ENCODE measurements at places on chromosomes 12 and 14.

DNA sequence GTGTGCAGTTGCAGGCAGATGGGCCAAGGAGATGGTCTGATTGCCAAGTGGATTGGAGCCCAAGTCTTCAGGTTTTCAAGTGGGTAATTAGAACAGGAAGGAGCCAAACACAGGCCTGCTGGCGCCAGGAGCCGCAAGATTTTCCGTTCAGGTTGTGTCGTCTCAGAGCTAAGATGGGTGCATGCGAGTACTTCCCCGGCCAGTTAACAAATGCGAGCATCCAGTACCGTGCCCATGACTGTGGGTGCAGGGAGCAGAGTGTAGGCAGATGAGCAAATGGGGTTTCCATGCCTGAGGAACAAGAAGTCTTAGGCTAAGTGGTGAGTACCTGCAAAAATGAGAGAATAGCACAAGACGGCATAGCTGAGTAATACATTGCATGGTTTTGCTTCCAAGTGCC is 90.5 kb downstream of the CHST11 start:
- no peak for DNase-seq

GRCh38 chr14:67192366-67192765 is 3.1 kb downstream of the GARIN2 start:
- DNase-seq: no peak

- DNase-seq: no peak
These were observed 32.4 kb downstream of the CCDC59 start for GRCh38 chr12:82325540-82326336.

DNA sequence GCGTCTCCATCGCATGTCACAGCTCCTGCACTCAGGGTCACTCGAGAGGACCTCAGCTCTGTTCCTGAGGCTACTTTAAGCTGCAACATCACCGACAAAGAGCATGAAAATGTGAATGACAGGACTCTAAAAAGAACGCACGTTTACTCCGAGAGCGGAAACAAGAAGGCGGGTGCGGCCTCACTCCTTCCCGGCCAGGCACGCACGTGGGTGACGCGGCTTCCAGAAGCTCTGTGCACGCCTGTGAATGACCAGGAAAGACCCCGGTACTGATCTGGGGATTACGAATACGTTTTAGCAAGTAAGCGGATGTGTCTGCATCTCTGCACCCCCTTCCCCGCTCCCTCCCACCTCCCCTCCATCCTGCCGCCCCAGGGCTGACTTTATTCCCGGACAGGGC is 15.2 kb upstream of the GALNT9 start:
- no peak for DNase-seq

- no peak for DNase-seq
These were observed 101.5 kb downstream of the SMOC1 start for GRCh38 chr14:69980457-69981425.

DNA sequence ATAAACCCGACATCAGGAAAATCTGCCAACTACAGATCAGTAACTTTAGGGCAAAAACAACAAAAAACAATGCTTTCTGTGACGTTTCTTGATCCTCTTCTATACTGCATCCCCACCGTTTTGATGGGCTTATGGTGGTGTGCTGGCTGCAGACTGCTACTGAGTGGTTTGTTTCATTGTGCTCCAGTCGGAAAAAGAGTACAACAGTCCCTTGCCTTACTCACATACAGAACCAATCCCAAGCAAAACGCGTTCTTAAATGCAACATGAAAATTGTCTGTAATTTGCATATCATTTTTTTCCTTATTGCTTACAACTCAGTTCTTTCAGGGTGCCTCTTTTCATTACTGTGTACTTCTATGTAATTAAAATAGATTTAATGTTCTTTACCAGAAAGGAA is 2.3 kb downstream of the ETV6 start:
- no peak for DNase-seq

DNA sequence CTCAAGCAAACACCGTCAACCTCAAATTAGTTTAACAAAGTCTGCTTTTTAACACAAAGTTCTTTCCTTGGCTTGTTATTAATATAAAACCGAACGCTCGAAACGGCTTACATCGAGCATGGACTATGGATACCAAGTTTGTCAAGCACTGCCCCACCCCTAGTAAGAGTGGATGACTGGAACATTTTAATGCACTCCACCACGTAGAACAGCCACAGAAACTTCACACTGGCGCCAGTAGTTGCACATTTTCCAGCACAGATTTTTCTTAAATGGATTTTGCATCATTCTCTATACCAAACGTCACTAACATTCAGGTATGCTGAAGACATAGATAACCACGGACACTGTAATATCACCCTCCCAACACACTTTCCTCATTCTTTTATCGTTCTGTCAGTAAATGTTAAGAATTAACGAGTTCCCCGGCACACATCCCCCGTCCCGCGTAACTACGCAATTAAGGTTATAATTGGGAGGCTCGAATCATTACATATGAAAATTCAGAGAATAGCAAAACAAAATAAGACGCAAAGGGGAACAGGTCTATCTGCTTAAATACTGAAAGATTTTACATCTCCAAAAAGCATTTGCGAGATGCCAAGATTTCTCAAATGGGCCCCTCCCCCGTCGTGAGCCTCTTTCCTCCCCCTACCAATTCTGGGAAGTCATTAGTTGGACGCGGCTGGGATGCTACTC is 990 bp downstream of the FERMT2 start:
- no peak for DNase-seq

DNA sequence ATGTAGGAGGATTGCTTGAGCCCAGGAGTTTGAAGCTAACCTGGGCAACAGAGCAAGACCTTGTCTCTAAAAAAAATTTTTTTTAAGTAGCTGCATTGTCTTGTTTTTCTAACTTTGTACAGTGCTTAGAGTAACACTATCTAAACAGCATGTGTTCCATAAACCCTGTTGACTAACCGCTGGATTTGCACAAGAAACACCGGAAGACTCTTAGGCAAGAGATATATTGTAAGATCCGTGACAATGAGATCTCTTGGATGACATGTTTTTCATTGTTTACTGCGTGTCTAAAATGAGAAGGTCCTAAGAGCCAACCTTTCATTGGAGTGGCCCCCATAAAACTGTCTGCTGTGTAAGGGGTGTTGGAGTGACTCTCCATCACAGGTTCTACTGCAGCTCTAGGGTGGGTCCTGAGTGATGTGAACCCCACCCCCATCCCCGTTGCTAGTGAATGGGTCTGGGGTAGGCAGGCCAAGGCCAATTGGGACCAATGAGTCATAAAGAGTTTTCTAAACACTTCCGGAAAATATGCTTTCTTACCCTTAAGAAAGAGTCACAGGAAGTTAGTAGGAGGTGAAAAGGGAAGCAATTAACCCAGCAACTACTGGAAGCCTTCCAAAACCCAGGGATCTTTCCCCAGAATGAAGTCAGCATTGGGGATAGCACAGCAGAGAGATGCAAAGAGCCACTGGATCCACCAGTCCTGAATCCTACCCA is 24.3 kb upstream of the PCNX1 start:
- DNase-seq: no peak

GRCh38 chr14:59464486-59465315 is 479 bp downstream of the GPR135 start:
- peak; percentile 47 for DNase-seq

DNA sequence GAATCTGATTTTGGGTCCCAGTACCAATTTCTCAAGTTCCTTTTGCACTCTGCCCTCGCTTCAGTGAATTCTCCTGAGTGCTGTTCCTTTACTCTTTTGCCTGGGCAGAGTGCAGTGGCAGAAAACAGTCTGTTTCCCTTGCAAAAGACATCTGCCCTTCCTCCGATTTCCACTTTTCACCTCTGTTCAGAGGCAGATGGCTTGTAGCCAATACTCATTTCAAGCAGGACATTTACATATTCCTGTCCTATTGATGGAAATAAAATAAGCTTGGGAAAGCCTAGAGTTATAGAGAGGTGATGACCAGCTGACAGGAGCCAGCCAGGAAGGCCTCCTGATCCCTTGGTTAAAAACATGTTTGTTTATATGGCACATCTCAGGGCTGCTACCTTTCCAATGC is 111.0 kb downstream of the SLC8A3 start:
- DNase-seq: no peak

DNA sequence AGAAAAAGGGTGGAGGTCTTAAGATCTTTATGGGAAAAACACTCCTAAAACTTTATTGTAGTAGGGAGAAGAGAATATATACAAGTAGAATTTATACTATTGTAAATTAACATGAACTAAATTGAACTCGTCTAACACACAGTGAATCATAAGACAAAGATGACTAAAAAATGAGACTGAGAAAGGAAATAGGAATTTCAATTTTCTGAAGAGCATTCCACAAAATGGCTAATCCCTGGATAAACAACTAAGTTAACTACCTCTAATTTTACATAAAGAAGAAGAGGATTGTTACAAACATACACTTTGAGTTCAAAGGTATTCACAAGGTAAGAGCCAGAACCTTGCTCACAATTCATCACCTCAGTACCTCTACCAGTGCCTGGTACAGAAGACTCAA is 2.0 kb downstream of the MAP4K5 start:
- DNase-seq: no peak

GRCh38 chr12:86683568-86684304 is 427.5 kb upstream of the MGAT4C start:
- DNase-seq: no peak

DNA sequence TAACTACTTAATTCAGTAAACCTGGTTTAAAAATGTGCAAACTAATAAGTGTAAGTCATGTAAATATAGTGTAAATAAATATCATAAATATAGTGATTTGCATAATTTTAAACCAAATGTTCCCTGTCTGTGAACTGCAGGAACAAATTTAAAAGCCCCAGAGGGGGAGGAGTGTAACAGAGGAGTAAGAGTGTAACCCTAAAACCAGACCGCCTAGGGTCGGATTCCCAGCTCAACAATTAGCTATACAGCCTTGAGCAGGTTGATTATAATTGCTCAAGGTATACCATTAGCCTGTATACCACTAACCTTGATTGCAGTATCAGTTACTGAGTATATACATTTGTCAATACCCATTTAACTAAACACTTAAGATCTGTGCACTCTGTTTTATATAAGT is 218.4 kb downstream of the ADAMTS20 start:
- no peak for DNase-seq

- DNase-seq: no peak
These were observed 33.5 kb upstream of the C12orf42 start for GRCh38 chr12:103529306-103529705.

DNA sequence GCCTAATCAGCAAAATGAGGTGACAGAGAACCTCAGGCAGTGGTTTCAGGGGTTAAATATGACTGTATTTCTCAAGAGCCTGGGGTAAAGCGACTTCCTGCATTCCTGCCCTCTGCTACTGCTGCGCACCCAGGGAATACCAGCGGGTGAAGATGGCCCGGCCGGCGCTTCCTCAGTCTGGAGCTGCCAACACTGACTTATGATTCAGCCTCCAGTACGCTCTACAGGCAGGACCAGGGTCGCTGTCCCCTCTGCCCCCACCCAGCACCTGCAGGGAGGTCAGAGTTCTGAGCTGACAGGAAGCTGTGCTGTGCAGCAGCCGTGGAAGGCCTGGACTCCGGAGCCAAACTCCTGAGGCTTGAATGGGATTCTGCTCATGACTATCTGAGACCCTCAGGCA is 127.9 kb downstream of the PIWIL1 start:
- DNase-seq: no peak

DNA sequence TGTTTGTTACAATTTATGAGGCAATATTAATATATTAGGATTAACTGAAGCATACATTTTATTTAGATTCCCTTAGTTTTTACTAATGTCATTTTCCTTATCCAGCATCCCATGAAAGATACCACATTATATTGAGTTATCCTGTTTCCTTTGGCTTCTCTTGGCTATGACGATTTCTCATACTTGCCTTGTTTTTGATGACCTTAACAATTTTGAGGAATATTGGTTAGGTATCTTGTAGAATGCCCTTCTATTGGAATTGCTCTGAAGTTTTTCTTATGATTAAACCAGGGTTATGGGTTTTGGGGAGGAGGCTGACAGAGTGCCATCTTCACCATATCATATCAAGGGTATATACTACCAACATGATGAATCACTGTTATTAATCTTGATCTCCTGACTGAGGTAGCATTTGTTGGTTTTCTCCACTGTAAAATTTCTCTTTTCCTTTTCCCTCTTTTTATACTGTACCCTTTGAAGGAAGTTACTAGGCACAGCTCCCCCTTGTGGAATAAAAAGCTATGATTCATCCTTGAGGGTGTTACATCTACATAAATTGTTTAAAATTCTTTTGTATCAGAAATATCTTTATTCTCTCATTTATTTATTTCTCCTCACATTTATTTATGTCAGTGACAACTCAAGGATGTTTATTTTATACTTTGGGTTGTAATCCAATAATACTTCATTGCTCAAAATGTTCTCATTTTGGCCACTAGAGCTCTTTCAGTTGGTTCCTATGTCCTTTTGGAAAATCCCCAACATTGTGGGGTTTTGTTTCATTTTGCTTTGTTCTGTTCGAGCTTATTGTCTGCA is 239.0 kb downstream of the SLC16A7 start:
- DNase-seq: no peak

GRCh38 chr12:105100207-105100985 is 7.1 kb upstream of the WASHC4 start:
- no peak for DNase-seq

DNA sequence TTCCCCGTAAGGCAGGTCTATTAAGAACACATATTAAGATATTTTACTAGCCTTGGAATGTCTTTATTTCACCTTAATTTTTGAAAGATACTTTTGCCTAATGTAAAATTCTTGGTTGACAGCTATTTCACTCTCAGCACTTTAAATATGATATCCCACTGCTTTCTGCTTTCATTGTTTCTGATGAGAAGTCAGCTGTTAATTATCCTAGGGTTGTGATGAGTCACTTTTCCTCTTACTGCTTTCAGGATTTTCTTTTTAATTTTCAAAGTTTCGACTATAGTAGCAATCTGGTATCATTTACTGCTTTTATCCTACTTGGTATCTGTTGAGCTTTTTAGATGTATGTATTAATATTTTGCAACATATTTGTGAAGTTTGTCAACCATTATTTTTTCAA is 578.9 kb upstream of the ATP2B1 start:
- no peak for DNase-seq

GRCh38 chr12:106551410-106551809 is 31.4 kb upstream of the RFX4 start:
- no peak for DNase-seq

DNA sequence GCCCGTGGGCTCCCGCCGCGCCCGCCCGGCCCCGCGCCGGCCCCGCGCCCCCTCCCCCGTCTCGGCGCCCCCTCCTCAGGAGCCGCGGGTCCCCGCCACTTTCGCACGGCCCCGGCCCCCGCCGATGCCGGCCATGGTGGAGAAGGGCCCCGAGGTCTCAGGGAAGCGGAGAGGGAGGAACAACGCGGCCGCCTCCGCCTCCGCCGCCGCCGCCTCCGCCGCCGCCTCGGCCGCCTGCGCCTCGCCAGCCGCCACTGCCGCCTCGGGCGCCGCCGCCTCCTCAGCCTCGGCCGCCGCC is 263 bp downstream of the RCOR1 start:
- DNase-seq: no peak

DNA sequence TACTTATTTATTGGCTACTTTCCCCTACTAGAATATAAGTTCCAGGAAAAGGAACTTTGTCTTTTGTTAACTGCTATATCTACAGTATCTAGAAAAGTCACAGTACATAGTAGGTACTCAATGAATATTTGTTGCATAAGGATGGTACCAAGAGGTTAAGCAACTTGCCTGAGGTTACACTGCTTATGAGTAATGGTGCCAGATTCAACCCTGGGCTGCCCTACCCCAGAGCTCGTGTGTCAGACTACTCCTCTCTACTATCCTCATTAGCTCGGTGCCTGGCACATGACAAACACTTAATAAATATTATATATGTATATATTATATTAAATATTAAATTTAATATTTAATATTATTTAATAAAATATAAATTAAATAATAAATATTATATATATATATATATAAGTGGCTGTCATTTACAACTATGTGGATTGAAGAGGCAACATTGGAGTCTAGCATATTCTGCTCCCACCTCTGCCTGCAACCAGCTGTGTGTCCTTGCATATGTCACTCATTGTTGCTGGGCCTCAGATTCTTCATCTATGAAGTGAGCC is 25.4 kb downstream of the UTP20 start:
- DNase-seq: no peak
